ENCODE measurements at places on chromosomes 5 and 9.

DNA sequence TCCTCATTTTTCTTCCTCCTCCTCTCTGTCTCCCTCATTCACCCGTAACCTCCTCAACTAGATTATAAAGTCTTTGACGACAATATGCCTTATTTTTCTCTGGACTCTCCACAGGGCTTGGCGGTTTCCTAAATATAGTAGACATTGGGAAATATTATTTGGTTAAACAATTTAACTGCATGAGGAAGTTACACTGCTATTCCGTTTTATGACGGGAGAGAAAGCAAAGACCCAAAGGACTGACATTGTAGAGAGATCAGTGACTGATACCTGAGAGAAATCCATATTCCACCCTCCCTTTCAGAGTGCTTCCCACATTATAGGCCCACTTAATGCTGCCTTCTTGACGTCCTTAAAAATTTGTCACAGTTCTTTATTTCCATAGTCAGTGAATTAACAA is 51.2 kb downstream of the GDA start:
- no peak for DNase-seq

DNA sequence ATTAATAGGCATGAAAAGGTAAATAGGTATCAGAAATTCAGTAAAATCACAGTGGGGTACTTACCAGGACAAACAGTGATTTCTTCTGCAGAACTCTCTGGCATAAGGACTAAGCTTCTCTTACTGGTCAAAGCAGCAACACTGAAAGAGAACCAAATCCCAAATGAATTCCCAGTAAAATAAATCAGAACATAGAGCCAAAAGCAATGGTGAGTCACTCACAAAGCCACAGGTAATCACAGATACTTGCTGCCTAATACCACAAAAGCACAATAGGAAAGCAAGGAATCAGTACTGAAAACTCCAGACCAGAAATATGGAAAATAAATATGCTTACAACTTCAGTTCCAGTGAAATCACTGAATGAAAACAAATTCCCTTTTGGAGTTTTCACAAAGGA is 50.7 kb downstream of the UIMC1 start:
- DNase-seq = no peak

- DNase-seq = no peak
These were observed 70.3 kb downstream of the DAPK1 start for GRCh38 chr9:87567983-87568382.

DNA sequence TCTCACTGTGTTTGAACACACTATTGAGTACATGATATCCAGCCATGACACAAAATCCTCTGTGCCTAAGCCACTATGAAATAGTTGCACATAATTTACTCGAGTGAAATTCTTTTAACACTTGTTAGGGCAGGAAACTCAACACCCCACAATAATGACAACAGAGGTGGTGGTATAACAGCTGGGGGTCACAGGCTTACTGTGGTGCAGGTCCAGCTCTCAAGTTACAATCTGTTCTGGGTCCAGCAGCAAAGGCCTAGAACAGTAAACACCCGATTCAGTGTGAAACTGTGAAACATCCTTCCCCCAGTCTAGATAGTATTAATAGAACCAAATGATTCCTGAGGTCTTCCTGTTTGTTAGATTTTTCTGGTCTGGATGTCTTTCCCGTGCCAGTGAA is 102.9 kb upstream of the APC start:
- DNase-seq = no peak

DNA sequence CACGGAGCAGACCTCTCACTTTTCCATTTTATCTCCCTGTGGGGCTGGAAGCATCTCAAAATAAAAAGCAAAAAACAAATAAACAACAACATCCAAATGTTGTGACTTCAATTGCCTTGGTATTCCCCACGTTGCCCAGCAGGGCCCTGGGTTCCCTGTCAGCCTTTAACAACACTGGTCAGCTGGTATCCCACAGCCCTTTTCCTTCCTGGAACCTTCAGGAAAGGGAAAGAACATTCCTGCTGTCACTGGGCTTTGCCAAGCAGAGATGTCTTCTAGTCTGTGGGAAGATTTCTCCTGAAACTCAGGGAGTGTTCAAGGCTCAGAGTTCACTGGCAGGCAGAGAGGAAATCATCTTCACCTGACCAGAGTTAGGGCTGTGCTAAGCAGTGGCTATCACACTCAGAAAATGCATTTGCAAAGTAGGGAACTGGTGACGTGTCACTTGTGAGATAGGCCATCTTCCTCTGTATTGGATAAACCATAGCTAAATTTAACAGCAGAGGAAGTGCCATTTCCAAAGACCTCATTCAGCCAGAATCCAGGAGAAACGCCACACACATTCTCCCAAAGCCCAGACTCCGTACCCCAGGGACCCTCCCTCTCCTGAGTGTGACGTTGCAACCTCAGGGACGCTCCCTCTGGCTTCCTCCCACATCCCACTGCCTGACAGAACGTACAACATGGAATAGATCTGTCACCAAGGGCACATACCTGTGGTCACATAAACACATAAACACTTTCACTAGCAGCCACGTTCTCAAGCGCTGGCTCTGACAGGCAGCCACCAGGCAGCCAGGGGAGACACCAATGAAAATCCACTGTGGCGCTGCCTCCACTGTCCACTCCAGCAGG is 274.0 kb upstream of the DAPK1 start:
- DNase-seq = peak; percentile 65

DNA sequence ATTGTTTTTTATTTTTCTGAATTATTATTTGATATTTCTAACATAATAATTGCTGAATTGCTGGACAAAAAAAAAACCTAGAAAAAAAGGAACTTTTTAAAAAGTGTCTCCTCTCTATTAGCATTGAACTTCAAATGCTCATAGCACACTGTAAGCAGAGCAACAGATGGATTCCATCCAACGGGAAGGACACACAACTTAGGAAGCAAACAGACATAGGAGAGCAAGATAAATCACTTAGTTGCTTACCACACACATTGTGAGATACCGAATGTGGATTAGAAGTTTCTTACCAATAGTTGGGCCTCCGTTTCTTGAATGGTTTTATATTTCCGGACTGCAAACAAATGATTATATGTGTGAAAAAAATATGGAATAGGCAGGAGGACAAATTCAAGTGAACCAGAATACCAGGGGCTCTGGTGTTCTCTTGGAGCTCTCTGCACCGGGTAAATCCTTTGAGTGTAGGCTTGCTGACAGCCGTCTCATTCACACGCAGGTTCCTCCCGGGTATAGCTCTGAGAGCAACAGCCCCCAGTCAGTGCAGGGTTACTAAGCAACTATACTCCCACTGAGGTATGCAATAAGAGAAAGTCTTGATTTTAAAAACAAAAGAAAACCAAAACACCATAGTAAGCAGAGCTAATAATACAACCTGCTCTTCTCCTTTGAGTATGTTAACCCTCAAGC is 217.6 kb downstream of the TMEM167A start:
- DNase-seq = no peak

DNA sequence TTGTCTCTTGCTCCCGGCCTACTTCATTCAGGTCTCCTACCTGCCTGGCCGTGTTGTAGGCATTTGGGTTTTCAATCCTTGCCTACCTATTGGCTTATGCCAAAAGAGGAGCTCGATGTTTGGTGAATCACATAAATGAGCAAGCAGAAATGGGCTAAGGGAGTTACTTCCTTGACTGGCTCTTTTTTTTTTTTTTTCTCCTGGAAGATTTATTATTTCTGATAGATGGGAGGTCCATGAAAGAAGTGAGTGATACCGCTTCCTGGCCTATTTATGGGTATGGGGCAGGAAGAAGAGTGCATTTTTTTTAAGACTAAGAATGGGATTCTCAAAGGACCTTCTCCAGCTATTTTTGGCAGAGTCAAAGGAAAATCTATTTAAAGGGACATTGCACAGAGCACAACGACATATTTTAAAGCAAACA is 294.1 kb downstream of the ARHGAP26 start:
- DNase-seq = no peak

DNA sequence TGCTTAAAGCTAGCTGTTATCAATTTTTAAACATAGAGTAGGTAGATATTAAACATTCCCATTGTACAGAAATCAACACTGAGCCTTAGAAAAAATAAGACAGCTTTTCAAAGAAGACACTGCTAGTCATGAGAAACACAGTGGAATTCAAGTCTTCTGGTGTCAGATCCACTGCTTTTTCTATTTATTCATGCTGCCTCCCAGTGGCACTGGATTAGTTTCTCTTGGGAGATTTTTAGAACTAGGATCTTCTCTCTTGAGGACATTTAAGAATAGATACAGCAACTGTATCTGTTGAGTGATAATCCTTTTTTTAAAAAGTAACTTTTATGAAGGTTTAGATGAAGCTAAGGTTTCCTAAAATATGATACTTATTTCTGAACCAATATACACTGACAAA is 1635.4 kb upstream of the C9orf72 start:
- no peak for DNase-seq

DNA sequence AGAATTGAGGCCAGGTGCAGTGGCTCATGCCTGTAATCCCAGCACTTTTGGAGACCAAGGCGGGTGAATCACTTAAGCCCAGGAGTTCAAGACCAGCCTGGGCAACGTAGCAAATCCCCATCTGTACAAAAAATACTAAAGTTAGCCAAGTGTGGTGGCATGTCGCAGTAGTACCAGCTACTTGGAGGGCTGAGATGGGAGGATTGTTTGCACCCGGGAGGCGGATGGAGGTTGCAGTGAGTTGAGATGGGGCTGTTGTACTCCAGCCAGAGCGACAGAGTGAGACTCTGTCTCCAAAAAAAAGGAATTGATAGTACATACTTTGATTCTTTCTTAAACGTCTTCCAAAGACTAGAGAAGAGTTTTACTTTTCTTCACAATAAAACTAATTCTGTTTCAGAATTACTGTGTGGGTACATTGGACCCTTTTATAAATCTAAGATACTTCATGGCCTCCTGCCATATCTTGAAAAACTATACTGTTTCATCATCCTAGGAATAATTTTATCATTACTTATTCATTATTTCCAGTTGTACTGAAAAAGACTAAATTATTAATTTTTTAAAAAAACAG is 132.0 kb upstream of the GRHPR start:
- DNase-seq = no peak

DNA sequence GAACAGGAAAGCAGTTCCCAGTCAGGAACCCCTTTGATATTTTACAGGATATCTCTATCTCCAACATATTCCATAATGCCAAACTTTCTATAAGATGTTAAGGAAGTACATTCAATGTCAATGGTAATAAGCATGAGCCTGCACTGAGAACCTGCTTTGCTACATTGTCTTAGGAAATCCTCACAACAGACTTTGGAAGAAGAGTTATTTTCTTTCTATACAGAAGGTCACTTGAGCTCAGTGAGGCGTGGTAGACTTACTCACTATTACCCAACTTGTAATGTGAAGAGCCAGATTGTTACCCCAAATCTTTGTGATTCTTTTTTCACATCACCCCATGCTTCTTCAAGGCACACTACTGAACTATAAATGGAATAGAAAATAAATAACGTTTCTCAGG is 435.9 kb downstream of the DNAH5 start:
- DNase-seq = no peak

DNA sequence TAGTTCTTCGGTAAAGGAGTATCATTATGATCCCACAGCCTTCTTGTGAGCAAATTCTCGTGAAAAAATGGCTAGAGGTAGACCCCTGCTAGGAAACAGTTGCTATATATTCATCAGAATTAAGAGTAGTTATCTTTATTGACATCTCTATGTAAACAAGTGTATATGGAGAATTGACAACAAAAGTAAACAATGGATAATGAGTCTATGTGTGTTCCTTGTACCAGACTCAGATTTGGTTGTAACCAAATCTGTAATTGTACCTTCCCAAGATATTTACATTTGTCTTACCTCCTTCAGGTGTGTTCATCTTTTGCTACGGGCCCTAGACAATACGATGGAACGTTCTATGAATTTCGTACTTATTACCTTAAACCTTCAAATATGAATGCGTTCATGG is 2.1 kb downstream of the NIPSNAP3B start:
- DNase-seq = no peak

GRCh38 chr9:1939466-1939865 is 75.7 kb upstream of the SMARCA2 start:
- DNase-seq = no peak

DNA sequence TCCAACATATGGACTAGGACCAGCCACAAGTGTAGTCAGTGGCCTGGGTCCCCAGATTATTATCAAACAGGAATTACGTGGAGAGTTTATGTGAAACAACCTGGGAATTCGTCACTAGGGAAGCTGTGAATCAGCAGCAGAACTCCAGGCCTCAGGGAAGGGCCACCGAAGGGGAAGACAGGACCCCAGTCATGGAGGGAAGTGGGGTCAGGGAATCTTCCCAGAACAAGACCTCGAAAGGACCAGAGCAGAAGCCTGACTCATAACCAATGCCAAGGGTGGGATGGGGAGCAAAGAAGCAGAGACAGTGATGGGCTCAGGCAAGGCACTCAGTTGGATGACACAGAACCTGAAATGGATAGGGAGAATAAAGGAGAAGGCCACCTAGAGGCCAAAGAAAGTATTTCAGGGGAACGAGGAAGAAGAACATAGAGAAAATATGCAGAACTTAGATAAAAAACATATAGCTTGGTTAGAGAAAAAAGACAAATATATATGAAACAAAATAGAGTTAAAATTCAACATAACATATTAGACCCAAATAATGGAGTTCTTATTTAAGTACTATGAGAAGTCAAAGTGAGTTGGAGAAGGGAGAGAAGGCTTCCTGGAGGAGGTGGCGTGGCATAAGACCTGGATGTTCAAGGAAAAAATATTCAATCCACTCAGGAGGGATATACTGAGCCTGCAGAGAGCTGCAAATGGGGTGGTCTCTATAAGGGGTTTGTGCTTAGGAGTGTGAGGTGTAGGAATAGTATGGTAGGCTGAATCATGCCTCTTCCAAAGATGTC is 66.7 kb upstream of the CAST start:
- DNase-seq = no peak

- peak; percentile 27 for DNase-seq
These were observed 34.2 kb upstream of the GRPEL2 start for GRCh38 chr5:149310947-149311658.

DNA sequence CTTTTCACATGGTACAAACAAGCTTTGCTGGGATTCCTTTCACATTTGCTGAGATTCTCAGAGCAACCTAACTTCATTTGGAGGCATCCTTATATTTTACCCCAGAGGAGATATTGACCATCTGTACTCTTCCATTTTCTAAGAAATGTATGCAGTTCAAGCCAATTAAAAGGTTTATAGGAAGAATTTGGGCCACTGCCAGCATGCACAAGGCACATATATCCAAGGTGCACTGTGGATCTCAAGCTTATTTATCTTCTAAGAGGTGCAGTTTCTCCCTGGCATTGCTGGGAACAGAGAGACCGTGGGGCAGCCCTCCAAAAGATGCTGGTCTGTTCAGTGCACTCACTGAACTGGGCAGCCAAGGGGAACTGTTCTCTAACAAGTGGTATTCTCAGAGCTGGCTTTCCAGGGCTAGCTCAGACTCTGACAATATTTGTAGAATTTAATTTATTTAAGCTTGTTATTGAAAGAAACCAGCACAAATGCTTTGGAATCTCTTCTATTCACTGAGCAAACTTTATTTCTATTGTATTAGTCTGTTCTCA is 213.3 kb downstream of the TENT4A start:
- no peak for DNase-seq

All from AG08395 (cell line).